Kidney glomerular epithelial cell (primary cell): ENCODE measurements at places on chromosomes 6 and 20.

DNA sequence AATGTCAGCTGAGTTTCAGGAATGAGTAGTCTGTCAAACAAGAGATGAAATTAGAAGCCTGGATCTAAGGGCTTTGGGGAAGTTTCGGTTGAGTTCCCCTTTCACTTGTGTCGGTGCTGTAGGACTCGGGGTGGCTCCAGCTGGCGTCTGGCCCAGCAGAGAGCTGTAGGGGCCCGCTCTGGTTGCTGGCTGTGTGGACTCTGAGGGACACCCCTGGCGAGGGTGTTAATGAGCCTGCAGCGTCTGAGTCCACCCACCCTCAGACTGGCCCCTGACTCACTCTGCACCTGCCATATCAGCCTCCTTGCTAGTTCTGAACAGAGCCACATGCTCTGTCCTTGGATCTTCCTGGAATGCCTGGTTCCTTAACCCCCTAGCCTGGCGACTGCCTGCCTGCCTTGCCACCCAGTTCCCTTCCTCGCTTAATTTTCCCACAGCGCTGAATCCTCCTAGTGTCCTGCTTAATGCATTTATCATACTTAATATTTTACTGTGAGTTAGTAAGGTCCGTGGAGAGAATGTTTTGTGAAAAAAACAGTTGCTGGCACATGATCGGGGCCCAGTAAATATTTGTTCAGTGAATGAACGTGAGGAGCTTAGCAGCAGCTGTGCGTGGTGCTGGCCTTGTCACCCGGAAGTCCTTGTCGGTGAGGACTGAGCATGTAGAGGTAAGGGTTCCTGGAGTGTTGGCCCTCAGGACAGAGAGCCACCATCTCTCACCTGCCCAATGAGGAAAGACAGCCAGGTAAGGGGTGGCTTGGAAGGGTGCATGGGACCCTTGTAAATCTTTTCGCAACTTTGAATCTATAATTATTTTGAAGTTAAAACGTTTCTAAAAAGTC, 1.6 kb downstream of the DNAJC5 start:
- no peak for DNase-seq

DNA sequence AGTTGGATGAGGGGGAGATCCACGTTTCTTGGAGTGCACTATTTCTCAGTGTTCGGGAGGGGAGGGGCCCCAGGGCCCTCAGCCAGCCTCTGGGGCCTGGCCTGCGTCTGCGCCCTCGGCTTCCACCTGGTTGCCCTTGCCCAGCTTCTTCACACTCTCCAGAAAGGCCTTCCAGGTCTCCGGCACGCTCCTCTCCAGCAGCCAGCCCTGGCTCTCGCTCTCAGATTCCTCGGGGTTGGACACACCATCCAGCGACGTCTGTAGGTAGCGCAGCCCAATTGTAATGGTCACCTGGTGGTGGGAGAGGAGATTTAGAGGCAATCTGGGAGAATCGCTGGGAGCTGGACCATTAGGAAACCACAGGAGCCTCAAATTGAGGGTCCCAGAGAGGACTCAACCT, 24.2 kb downstream of the PRPH2 start:
- no peak for DNase-seq

DNA sequence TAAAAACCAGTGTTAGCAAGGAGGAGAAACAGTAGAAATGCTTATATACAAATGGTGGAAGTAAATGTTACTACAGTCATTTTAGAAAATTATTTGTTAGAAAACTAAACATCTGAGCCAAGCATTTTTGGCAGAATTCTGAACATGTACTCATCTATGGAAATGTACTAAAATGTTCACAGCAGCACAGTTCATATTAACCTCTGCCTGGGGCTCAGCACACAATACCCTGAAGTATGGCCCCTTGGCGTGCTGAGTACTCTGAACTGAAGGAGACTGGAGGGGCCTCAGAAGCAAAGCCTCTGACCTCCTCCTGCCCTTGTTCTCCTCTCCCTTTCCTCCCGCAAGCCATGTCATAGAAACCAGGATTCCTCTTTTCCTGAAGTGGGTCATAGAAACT, 66.2 kb upstream of the RALGAPA2 start:
- DNase-seq, result no peak

DNA sequence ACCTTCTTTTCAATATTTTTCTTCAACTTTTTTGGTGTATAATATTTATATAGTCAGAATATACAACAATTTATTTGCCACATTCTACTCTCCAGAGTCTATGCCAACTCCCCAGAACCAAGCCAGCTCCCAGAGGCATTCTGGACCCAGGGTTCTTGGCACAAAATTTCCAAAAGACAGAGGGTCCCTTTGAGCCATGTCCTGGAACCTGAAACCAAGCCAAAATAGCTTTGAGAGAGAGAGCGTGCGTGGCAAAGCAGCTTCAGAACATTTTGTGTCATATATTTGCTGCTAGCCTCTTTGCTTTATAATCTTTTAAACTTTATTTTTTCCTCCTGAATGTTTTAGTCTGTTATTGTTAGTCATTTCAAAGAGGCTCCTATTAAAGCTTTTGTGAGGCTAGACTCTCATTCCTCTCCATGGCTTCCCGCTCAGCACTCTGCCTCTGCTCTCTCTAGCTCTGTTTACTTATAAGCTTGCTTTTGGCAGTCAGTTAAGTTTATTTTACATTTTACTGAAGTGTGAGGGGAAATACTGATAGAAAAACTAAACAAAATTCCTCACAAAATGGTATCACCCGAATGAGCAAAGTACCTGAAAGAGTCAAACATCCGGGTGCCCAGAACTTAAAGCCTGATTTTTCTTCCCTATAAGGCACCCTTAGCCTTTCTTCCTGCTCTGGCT, 605.1 kb upstream of the ID4 start:
- DNase-seq, result no peak

- no peak for DNase-seq
Measured at GRCh38 chr6:112946051-112946450, 598.9 kb downstream of the RFPL4B start.

DNA sequence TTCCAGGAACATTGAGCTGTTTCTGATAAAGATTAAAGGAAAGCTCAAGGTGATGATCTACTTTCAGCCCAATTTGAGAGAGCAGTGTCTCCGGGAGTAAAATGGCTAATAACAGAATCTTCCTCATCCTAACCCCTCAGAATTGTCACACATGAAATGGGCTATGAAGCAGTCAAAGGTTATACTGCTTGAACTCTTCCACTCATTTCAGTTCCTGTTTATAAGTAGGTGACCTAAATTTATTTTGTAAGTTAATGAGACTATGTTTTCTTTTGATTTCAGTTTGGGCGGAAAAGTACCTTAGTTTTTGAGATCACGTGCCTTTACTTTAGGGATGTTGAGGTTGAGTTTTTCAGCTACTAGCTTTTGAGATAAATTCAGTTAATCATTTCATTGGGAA, 47.2 kb downstream of the QKI start:
- DNase-seq, result no peak

- DNase-seq, result no peak
Measured at GRCh38 chr6:119986934-119987549, 637.5 kb upstream of the MAN1A1 start.

DNA sequence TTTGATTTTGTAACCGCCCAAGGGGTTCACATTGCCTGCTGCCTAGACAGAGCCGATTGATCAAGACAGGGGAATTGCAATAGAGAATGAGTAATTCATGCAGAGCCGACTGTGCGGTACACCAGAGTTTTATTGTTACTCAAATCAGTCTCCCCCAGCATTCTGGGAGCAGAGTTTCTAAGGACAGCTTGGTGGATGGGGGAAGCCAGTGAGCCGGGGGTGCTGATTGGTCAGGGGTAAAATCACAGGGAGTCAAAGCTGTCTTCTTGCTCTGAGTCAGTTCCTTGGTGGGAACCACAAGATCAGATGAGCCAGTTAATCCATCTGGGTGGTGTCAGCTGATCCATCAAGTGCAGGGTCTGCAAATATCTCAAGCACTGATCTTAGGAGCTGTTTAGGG, 60.0 kb upstream of the EZR start:
- no peak for DNase-seq

DNA sequence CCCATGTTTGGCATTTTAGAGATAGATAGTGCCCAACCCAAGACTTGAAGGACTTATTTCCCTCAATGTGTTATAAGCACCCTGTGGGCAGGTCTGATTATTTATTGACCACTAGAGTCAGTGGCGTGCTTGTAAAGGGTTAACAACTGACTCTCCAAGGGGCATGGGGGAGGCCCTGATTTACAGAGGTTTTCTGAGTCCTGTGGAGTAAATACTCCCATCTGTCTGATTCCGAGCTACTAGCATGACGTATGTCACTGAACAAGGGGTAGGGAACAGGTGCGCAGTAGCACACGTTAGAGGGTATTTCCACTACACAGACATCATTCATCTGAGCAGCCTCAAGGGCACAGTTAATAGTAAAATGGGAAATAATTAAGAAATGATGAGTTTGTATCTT, 17.4 kb upstream of the TRAM2 start:
- no peak for DNase-seq

GRCh38 chr20:7371518-7372163, 568.6 kb downstream of the HAO1 start:
- DNase-seq, result no peak

- DNase-seq, result no peak
Measured at GRCh38 chr6:129667621-129668020, 42.4 kb downstream of the ARHGAP18 start.

GRCh38 chr20:9306521-9306920, 207.9 kb upstream of the LAMP5 start:
- no peak for DNase-seq

GRCh38 chr6:100839419-100839818, 41.7 kb downstream of the ASCC3 start:
- no peak for DNase-seq

DNA sequence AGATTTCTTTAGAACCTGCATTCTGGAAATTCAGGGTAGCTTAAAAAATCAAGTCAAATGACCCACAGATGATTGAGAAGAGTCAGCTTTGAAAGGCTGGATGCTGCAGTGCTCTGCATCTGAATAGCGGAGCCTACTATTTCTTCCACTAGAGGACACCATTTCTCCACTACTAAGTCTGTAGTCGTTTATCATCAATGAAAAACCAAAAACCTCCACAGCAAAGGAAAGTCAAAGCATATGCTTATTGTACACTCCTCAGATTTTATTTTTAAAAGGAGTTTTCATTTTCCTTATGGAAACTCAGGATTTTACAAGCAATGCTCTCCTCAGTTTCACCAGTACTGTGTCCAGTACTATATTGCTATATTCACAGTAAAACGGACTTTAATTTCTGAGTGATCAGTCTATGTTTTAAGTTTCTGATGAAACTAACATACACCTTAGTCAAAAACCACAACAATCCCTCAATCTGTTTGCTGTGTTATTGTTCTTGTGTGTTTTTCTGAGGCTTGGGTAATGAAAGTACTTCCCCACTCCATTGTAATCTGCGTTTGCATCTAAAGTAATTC, 50.5 kb upstream of the ENPP5 start:
- DNase-seq, result peak; percentile 44

DNA sequence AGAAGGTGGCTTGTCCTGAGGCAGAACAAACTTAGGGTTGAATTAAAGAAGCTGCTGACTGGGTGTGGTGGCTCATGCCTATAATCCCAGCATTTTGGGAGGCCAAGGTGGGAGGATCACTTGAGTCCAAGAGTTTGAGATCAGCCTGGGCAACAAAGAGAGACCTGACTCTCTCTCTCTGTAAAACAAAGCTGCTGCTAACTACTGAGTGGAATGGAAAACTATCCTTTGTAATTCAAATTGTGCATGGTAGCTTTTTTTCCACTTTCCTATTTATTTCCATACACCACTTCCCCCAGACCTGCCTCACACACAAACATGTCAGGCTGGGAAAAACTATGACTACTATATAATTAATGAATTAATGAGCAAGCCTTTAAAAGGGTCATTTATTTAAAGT, 437.1 kb downstream of the CDC5L start:
- no peak for DNase-seq
